Right renal cortex interstitium (tissue), 3 donors: ENCODE measurements at places on chromosomes 5 and 9.

- no peak for DNase-seq
Observed at GRCh38 chr5:77249475-77249874, 39.0 kb downstream of the PDE8B start.

DNA sequence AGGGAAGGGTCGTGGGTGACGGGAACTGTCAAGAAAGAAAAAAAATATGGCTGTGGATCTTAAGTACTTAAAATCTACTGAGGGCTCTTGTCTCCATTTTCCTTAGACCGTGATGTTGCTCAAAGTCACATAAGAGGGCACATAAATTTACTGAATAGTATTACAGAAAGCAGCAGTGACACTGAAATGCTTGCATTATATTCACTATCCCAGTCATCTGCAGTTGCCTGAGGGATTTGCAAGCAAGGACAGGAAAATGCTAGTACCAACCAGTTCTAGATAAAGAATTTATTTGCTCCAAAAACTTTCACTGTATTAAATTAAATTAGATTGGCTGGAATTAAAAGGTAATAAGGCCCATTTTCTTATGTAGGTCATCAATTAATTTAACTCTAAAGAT, 106.5 kb upstream of the CCDC152 start:
- no peak for DNase-seq

DNA sequence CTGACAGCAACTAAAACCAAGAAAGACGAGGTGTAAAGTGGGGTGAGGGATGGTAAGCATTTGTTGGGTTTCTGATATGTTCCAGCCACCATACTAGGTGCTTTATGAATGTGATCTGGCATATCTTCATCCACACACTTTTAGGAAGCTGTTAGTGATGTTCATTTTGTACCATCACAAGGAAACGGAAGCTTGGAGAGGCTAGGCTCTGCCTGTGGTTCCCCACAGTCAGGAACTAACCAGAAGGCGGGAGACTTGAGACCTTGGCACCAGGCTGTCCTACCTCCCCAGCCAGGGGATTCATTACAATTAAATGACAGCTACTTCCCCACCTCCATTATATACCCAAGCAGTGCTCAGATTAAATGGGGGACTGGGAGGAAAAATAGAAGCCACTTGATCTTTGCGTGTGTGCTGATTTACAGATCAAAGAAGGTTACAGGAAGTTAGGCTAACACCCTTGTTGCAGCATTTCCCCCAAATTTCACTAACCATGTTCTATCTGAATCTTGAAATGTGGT, 43.0 kb downstream of the SFXN1 start:
- no peak for DNase-seq

GRCh38 chr9:28014212-28014611, 440.9 kb upstream of the C9orf72 start:
- DNase-seq = no peak

- DNase-seq = no peak
Observed at GRCh38 chr5:124658867-124659557, 87.4 kb downstream of the ZNF608 start.

DNA sequence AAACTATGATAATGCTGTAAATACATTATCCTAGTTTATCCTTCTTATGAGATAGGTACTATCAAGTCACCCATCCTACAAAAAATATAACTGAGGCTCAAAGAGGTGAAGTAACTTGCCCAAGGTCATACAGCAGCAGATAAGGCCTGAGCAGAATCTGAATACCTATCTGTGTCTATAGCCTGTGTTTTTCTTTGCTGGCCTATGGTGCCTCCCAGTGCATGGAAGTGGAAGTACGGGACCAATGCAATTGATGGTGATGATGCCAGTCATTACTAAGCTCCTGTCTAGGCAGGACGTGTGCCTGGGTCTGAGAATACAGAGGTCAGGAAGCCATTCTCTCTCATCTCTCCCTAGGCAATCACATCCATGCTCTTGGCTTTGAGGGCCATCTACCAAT, 67.8 kb downstream of the FAT2 start:
- DNase-seq = no peak

- no peak for DNase-seq
Observed at GRCh38 chr9:89862316-89862715, 257.5 kb downstream of the GADD45G start.

GRCh38 chr5:146516151-146516475, at the start of gene GPR151:
Gene GPR151 (minus strand): TSS chr5:146516190. CDS start chr5:146516113, 77 bp downstream.
- DNase-seq = peak; percentile 5

DNA sequence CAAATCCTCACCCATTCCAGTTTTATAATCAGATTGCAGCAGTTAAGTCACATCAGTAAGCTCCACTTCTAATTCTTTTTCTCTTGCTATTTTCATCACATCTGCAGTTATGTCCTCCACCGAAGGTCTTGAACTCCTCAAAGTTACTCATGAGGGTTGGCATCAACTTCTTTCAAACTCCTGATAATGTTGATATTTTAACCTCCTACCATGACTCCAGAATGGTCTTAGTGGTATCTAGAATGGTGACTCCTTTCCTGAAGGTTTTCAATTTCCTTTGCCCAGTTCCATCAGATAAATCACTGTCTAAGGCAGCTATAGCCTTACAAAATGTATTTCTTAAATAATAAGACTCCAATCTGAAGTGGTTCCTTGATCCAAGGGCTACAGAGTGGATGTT, 53.8 kb upstream of the EDIL3 start:
- no peak for DNase-seq

GRCh38 chr5:36397901-36398536, 96.3 kb upstream of the RANBP3L start:
- peak; percentile 37 for DNase-seq

DNA sequence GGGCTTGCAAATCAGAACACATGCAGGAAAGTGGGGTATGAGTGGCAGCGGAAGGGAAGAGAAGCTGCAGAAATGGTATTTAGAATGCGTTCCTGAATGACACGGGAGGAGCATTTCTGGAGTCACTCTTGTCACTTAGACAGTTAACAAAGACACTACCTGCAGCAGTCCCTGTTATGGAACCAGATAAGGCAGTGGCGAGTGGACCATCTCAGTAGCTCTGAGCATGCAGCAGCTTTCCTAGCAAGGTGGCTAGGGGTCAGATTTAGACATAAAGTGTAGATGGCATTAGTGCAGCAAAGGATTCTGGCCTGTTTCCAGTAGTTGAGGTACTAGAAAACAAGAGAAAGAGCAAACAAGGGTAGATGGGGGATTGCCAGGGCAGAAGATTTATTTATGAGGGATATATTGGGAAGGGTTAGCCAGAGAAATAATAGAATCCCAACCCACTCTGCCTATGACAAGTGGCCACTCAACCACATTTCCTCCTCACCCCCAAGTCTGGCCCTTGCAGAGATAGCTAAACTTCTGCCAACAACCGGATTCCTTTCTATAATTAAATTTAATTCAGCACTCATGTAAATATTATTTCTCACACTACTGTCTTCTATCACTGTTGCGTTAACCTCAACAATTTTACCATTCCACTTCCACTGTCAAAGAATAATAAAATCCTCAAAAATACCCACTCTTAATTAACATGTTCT, 201.6 kb downstream of the DCP2 start:
- DNase-seq = no peak

- peak; percentile 13 for DNase-seq
Observed at GRCh38 chr5:72141440-72142355, 34.4 kb downstream of the MAP1B start.

DNA sequence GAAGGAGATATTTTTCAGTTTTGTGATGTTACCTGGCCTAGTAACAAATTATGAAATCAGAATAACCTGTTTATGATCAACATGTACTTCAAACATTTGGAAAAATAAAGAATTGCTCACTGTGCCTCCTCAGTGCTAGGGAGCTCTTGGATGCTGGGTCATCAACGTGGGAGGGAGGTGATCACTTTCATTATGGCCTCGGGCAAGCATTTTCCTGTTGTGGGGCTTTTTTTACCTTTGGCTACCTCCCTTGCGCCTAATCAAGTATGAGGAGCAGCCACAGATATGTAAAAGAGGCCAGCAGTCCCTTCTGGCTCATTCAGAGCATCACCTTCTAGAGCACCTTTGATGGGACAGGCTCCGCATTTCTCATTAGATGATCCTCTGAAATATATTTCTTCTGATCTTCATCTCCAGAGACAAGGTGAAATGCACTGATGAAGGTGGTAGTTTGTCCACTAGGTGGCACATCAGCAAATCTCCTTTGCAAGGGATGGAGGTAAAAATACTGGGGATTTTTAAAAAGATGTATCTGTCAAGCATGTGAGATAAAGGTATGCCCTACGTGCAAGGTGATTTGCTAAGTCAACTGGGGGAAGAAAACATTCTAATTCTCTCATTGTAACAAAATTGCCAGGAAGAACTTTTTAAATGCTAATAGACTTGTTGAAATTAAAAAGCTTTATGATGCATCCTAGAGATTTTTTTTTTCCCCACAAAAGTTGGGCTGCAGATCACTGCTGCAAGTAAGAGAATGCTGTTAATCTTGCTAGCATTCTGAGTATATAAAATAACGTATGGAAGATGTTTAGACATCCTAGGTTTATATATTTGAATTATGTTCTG, 218.2 kb downstream of the MAST4 start:
- DNase-seq = no peak

GRCh38 chr9:126327714-126328185, 1.1 kb downstream of the MVB12B start:
- DNase-seq = no peak

DNA sequence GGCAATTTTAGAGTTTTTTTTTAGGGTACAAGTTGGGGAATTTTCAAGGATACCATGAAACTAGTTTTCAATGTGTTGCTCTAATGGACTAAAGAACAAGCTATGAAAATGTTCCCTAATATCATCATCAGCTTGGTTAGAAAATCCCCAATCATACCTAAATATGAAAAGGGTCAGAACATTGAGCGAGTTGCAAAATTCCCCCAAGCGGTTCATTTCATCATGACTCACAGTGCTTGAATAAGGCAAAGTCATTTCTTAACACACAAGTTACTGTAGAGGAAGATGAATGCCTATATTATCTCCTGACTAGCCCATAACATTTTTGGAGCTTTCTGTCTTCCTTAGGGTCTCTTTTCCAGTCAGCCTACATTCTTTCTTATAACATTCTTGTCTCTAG, 62.7 kb downstream of the ST8SIA4 start:
- DNase-seq = no peak

DNA sequence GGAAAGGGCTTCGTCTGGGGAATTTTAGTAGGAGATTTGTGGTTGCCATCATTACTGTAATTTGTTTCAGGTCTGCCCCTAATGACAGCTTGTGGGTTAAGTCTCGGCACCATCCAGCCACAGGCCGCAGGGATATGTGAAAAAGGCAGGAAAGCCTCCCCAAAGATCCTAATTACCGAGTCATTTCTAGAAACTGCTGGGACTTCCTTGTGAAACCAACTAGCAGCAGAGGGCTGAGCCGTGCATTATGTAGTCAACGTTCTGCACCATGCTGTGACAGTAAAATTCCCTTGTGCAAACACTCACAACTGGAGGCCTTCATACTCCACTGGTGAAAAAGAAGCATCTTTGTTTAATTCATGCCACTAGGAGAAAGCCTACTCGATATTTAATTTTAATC, 230.3 kb downstream of the MPDZ start:
- DNase-seq = no peak

- DNase-seq = no peak
Observed at GRCh38 chr5:161286066-161286655, 260.4 kb downstream of the GABRB2 start.

- no peak for DNase-seq
Observed at GRCh38 chr9:106616851-106617345, 246.1 kb upstream of the ZNF462 start.

DNA sequence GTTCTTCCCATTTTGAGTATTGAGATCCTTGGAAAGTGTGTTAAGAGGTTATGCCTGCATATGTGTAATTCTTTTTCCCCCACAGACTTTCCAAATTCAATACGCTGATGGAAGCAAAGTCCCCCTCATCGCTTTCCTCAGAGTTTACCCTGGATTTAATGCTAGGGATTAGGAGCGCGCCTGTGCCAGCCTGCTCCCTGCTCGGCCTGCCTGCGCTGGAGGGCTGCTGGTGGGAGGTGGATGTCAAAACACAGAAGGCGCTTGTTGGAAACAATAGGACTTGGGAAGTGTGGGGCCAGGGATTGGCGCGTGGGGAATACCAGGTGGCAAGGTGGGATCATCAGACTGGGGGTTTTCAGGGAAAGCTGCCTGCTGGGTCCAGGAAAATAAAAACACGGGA, 39.8 kb upstream of the PTCH1 start:
- no peak for DNase-seq

GRCh38 chr9:124456341-124457078, 6.3 kb downstream of the ADGRD2 start:
- DNase-seq = no peak

- no peak for DNase-seq
Observed at GRCh38 chr5:169265888-169266287, 35.1 kb downstream of the SLIT3 start.

DNA sequence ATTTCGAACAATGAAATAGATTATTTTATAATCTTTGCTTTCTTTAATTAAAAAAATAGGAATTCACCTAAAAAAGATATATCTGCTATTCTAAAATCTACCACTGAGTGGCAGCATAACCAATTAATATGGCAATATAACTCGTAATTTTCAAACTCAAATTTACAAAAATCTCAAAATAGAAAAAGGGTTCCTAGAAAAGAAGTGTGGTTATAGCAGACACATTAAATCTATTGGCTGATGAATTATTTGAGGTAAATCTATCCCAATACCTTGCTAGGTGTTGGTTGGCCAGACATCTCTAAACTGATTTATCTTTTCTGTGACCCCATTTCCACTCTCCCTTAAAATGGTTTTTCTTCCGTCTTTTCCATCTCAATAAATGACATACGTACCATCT, 30.2 kb upstream of the NRG2 start:
- no peak for DNase-seq

- DNase-seq = no peak
Observed at GRCh38 chr5:13143630-13144029, 800.9 kb downstream of the DNAH5 start.

- DNase-seq = no peak
Observed at GRCh38 chr5:57216714-57217113, 42.9 kb downstream of the GPBP1 start.

GRCh38 chr9:123713282-123713681, 216.6 kb downstream of the DENND1A start:
- no peak for DNase-seq

DNA sequence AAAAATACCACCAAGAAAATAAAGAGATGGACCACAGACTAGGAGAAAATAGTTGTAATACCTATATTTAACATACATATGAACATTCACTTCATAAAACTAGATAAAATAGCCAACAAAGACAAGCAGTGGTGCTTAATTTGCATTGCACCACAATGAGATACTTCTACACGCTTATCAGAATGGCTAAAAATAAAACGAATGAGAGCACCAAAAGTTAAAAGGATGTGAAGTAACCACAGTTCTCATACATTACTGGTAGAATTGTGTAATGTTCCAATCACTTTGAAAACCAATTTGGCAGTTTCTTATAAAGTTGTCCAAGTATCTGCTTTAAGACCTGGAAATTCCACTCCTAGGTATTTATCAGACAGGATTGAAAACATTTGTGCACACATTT, 198.9 kb upstream of the SGCD start:
- no peak for DNase-seq

- no peak for DNase-seq
Observed at GRCh38 chr5:141494761-141495452, 6.0 kb downstream of the PCDHGC5 start.

- no peak for DNase-seq
Observed at GRCh38 chr9:72476617-72477437, 44.6 kb upstream of the TMC1 start.

- DNase-seq = no peak
Observed at GRCh38 chr5:41708604-41708940, 161.7 kb downstream of the OXCT1 start.

- no peak for DNase-seq
Observed at GRCh38 chr5:5347442-5347841, 75.0 kb upstream of the ICE1 start.
